ENCODE measurements at places on chromosomes 1 and 21.

DNA sequence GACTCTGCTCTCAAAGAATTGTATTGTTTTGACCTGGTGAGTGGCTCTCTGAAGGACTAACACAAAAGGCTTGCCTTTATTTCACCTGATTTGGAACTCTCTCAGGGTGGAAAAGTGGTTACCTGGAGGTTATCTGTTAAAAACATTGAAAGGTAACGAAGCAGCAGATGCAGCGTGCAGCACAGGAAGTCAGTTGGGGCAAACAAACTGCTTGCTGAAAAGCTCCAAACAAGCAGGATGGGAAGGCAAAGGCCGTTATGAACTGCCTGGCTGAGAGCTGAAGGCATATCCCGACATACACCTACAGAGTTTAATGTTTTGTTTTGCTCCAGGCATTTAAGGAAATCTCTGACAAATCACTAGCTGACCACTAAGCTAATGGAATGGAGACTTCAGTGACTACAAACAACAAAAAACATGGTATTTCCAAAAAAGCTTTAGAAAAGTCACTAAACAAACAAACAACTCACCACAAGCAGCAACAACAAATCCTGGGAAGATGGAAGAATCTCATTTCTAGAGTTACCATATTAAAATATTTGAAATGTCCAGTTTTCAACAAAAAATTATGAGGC is 44.3 kb upstream of the BATF3 start:
- DNase-seq, result no peak

- DNase-seq, result no peak
Observed at GRCh38 chr1:220813013-220813412, 26.3 kb downstream of the MTARC1 start.

- no peak for DNase-seq
Observed at GRCh38 chr1:196515904-196516303, 92.3 kb downstream of the KCNT2 start.

GRCh38 chr1:27246194-27246593 is 11.8 kb downstream of the WDTC1 start:
- no peak for DNase-seq

GRCh38 chr1:55990007-55990406 is 589.4 kb downstream of the PLPP3 start:
- DNase-seq, result no peak

GRCh38 chr1:118184739-118185083 is 317 bp downstream of the SPAG17 start:
- no peak for DNase-seq

GRCh38 chr1:56511766-56512165 is 67.6 kb downstream of the PLPP3 start:
- no peak for DNase-seq

DNA sequence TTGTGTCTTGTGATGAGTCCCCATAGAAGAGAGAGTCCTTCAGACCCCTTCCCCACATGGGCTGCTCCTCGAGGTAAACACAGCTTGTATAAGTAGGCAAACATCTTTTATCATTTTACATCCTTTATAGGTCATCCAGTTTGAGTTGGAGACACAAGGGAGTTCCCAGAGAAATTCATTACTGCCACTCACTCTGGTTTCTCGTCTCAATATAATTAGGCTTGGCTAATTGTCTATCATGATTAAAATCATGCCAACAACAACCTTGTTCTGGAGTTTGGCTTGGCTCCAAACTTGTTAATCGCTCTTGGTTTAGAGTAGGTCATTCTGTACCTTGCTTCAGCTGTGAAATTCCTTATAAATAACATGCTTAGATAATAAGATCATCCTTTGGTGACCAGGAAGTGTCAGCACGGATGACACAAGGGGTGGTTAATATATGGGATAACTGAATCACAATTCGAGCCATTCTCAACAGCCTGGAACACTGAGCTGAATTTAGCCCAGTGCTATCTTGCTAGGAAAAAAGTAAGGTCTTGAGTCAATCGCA is 70.7 kb upstream of the DAB1 start:
- DNase-seq, result no peak

GRCh38 chr1:245060684-245061374 is 94.0 kb upstream of the KIF26B start:
- DNase-seq, result no peak
